Renal cortex interstitium (tissue), 15 donors: ENCODE measurements at places on chromosomes 3 and 15. TPM values are rescaled to one million over a fixed set of nuclear protein-coding genes. Genes with fewer than 3 reads are reported as not detected.

DNA sequence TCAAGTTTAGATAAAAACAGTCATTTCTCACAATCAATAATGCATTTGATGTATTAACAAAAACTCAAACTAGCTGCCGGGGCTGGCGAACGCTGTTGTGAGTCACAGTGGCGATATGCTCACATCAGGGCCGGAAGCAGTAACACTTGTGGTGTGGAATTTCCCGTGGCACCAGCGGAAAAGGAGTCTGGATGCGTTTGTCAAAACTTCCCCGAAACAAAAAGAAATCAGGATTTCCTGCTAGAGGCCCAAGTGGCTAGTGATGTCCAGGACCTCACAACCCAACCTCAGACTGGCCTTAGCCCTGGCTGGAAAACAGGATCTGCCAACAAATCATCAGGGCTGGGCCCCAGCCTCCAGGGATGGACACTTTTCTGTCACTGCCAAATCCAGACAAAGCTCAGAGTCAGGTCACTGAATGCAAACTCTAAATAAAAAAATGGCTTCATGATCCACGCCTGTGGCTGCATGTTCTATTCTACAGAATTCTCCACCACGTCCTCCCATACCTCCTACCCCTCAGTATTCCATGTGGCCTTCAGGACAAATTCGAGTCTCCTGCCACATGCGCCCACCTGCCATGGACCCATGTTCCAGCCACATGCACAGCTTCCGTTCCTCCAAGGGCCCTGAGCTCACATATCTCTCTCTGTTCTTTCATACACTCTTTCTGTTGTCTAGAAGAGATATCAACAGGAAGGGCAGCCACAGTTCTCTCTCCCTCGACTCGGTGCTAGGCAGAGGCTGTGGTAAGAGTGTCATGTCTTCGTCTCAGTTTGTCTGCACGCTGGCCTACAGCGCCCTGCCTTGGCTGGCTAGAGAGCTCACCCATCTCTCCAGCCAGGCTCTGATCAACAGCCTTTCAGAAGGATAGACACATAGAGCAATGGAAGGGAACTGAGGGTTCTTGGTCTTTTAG lies 35.4 kb downstream of the EHD4 start:
- no peak for DNase-seq

- no peak for DNase-seq
These were observed at the start of gene SLC12A8 for GRCh38 chr3:125212509-125213363. SLC12A8 (minus strand) TSS chr3:125212748; CDS start chr3:125211349, 1,399 bp downstream.

DNA sequence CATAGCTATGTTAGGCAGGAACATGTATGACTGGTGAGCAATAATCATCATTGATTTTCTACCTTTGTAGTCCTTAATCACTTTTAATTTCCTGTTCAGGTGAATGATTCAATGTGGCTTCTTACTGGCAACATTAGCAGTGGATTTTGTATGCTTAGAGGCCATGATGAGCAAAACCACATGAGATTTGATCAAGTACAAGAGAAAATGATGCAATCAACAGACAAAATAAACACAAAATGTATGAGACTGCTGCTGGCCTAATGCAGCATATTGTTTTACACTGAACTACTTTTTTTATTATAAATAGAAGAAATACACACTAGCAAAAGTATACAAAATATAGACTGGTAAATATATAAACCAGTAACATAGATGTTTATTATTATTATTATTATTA lies 47.5 kb upstream of the SI start:
- no peak for DNase-seq

Gene CD96
- polyA plus RNA-seq: 0.45 TPM

DNA sequence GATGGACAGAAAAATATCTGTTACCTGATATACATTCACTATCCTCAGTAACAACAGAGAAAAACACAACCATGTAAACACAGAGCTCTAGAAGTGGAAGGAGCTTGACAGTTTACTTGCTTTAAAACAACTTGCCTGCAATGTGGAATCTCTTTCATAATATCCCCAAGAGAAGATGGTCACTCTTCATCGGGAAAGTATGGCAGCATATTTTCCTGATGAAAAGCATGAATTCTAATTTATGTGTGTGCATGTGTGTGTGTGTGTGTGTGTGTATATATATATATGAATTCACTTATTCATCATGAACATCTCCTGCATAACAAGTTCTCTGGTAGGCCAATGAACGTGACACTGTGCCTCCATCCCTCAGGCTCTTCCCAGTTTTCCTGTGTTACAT lies 81.2 kb downstream of the EFL1 start:
- DNase-seq: no peak

DNA sequence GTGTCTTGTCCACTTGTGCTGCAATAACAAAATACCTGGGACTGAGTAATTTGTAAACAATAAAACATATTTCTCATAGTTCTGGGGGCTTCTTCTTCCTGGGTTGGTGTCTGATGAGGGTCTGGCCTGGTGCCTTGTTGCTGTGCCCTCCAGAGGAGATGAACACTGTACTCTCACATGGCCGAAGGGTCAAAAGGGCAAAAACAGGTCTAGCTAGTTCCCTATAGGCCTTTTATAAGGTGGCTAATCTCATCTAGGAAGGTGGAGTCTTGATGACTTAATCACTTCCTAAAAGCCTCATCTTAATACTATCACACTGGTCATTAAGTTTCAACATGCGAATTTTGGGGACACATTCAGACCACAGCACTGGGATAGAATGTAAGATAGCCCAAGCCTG lies 228.4 kb downstream of the TLE3 start:
- no peak for DNase-seq

DNA sequence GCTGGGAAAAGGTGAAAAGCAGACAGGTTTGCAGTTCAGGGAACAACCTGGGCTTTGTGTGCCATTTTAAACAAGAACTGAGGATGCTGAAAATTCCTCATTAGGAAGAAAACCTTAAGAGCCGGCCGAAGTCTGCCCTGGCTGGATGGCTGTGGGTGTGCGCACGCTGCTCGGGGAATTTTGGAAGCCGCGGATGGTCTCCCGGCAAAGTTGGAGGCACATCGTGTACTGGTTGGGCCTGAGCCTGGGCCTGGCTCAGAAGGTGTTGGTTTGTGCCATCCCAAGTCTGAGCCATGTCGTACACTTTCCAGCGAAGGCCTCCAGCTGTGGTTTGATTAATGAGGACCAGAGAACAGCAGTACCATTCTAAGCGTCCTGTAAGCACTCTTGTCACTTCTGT lies 188.2 kb downstream of the ATP10A start:
- no peak for DNase-seq

Gene COL8A1
- polyA plus RNA-seq: 7.9 TPM

DNA sequence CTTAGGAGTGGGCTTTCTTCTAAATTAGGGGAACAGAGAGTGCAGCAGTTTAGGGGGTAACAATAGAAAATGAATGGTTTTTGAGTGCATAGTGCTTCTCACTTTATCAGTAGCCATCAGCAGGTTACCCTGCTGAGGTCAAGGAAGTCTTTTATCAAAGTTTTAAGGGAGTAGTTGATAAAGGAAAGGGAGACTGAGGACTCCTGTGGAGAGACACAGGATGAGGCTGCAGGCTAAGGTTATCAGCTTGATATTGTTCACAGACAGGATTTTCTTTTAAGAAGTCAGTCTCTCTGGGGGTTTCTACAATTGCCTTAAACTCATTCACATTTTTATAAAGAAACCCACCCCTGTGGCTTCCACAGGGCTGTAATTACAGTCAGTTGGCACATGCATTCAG lies 205.0 kb downstream of the AGBL1 start:
- DNase-seq: no peak

- DNase-seq: no peak
These were observed 51.0 kb upstream of the TJP1 start for GRCh38 chr15:29873264-29873663.

DNA sequence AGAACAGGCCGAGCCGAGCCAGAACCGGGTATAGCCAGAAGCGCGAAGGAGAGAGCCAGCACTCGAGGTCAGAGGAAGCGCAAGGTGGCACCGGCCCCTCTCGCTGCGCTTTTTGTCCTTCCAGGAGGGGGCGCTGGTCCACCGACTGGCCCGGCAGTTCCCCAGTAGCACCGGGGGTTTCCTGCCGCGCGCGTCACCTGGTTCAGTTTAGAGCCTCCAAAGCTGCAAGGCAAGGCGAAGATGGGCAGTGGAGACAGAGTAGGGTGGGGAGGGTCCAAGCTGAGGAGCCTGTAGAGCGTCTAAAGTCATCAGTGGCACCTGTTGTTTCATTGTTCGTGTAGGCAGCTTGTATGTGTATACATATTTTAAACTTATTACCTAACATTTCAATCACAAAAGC lies 7.6 kb upstream of the NR2E3 start:
- DNase-seq: no peak

GRCh38 chr15:77737238-77738037 lies 104.7 kb upstream of the LINGO1 start:
- no peak for DNase-seq

GRCh38 chr15:34434627-34435305 lies 2.8 kb downstream of the GOLGA8A start:
- DNase-seq: no peak

Gene MKRN3
- 1.3 TPM for polyA plus RNA-seq

Gene PTPRG
- 92.1 TPM for polyA plus RNA-seq

Gene INSYN1
- polyA plus RNA-seq: 22.8 TPM

- DNase-seq: no peak
These were observed 557.2 kb upstream of the TBL1XR1 start for GRCh38 chr3:177754508-177754921.

- peak; percentile 30 for DNase-seq
These were observed 1.1 kb upstream of the ALCAM start for GRCh38 chr3:105365391-105366325.

- no peak for DNase-seq
These were observed 712 bp upstream of the MME start for GRCh38 chr3:155079468-155079745.

GRCh38 chr3:187594272-187594671 lies 75.9 kb downstream of the SST start:
- DNase-seq: no peak

Gene WDR5B
- polyA plus RNA-seq: 9.1 TPM

GRCh38 chr3:177878192-177878591 lies 658.0 kb upstream of the KCNMB2 start:
- no peak for DNase-seq

- DNase-seq: no peak
These were observed 42.3 kb downstream of the MAP3K13 start for GRCh38 chr3:185405243-185405642.

GRCh38 chr15:77181305-77182074 lies 110.6 kb upstream of the TSPAN3 start:
- no peak for DNase-seq

Gene SLC51A
- 11.5 TPM for polyA plus RNA-seq

DNA sequence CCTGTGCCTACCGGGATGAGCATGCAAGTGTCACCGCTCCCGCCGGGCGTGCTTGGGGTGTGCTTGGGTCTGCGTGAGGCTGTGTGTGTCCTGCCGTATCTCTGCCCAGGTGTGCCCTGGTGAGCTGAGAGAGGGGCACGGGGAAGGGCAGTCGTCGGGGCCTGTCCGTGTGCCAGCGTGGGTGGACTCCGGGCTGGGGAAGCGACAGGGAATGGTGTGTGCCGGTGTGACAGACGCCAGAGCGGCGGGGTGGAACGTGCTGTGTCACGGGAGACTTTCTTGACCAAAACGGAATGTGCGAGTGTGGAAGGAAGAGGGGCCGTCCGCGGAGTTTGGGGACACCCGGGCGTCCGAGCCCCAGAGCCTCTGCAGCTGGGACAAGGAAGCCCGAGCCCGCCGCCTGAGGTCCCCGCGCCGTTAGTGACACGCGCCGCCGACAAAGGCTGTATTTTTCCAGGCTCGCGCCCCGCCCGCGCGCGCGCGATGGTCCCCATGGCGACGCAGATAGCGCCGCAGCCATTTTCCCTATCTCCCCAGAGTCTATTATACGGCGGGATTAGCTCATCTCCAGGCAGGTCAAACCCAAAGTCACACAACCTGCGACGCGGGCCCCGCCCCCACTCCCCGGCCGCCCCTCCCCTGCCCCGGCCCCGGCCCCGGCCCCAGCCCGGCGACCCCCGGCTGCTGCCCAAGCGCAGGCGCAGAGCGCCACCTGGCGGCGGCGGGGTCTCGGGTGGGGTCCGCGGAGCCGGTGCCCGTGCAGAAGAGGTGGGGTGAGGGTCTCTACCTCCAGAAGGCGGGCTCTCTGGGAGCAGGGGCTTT lies 4.5 kb upstream of the GATA2 start:
- no peak for DNase-seq

DNA sequence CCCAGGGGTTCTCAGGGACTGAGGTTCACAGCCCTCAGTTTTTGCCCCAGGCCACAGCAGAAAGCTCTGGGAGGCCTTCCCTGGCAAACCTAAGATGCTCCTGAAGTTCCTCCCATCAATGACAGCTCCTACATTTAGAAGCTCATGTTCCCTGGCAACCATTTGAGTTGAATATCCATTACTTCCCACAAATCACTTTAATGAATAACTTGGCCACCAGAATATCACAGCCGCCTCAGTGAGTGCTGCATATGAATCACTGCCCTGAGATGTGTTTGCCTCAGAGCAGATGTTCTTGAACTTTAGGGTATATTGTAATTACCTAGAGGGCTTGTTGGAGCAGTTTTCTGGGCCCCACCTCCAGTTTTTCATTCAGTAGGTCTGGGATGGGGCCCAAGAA lies 27.4 kb downstream of the SLCO2A1 start:
- DNase-seq: no peak

- DNase-seq: no peak
These were observed 48.9 kb downstream of the APBA2 start for GRCh38 chr15:28934645-28935044.

GRCh38 chr15:58522865-58523264 lies 91.1 kb downstream of the LIPC start:
- DNase-seq: no peak

Gene SLC12A8
- 8.3 TPM for polyA plus RNA-seq

Gene PCOLCE2
- polyA plus RNA-seq: 6.9 TPM

- DNase-seq: no peak
These were observed 54.0 kb upstream of the GADL1 start for GRCh38 chr3:30948426-30948825.

Gene FBXL22
- 2.1 TPM for polyA plus RNA-seq

DNA sequence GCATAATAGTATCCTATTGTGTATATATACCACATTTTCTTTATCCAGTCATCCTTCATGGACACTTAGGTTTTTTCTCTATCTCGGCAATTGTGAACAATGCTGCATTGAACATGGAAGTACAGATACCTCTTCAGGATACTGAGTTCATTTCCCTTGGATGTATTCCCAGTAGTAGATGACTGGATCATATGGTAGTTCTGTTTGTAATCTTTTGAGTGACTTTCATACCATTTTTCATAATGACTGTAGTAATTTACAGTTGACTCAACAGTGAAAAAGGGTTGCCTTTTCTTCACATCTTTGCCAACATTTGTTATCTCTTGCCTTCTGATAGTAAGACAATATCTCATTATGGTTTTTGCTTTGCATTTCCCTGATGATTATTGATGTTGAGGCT lies 21.8 kb downstream of the MYH15 start:
- DNase-seq: no peak
